ENCODE measurements at places on chromosomes 2 and 18.

DNA sequence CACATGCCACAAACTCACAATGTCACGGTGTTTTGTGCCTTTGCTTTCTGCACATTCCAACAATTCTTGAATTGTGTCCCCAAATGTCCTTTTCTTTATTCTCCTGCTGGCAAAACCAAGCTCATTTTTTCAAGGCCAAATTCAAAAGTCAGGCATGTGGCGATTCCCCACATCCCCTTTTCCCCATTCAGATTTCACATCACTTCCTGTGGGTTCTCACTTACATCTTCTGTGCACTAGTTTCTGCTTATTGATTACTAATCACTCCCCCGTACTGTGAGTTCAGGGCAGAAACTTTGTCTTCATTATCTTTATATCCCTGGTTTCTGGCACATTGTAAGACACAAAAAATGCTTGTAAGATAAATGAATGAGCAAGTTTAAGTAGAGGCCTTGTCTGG lies 69.2 kb downstream of the AP1S3 start:
- no peak for DNase-seq

DNA sequence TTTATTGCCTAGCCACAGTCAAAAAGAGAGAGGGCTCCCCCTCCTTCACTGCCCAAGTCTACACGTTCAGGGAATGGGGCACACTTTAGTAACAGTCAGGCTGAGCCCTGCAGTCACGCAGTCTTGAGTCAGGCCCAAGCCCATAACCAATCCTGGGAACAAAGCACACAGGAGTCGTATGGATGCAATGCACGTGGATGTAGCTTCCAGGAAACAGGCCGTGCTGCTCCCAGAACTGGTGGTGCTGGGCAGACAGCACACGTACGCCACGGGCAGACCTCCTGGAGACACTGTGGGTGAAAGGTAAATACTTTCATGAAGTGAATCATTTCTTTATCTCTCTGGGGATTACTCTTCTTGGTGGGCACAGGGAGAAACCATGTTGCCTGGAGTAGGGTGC lies 30.0 kb upstream of the MBP start:
- DNase-seq, result no peak

DNA sequence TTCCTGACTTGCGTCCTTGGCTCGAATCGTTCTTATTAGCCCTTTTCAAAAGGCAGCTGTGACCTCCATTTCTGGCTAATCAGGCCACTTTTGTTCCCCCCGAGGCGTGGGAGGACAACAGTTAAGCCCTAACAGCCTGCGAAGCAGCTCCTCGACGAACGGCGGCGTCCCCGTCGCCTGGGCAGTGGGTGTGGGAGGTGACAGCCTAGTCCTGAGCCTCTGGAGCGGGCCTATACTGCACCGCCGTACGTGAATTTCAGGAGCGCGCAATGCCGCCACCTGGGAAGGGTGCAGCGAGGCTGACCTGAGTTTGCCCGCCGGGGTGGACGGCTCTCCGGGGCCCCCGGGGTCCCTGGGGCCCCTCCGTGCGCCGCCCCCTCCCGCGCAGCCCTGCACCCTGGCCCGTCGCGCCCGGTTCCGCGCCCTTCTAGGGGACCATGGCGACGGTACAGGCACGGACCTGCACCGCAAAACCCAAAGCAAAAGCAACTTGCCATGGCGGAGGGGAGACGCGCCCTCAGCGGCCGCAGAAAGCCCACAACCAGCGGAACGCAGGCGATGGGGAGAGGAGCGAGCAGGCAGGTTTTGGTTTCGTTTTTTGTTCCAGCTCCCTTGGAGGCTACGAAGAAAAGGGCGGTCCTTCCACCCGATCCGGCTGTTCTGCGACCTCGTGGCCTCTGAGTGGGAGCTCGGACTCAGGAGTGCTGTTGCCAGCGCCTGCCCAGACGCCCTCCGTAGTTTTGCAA lies at the start of gene RBM43:
RBM43 (minus strand) TSS at position 633 of the 746 bp plus-strand sequence; CDS start at position 497, 136 bp downstream.
- DNase-seq, result peak; percentile 53

- DNase-seq, result no peak
These were observed 22.5 kb downstream of the CAVIN2 start for GRCh38 chr2:191824398-191824797.

DNA sequence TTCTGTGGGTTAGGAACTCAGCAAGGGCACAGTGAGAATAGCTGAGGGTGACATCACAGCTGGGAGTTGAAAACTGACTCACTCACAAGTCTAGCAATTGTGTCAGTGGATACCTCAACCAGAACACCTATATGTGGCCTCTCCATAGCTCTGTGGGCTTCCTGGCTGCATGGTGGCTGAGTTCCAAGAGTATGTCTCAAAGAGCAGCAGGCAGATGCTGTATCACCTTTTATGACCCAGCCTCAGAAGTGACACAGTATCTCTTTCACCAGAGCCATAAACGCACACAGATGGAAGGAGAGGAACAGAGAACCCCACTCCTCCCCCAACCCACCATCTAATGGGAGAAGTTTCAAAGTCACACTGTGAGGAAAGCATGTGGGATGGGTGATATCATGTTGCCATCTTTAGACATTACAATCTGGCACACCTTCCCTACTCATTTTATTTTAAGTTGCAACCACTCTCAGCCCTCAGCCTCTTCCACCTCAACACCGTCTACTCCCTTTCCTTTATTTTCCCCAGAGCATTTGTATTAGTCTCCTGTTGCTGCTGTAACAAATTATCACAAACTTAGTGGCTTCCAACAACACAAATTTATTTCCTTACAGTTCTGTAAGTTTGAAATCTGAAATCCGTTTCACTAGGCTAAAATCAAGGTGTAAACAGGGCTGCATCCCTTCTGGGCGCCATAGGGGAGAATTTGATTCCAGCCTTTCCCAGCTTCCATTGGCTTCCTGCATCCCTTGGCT lies 134.6 kb upstream of the SPATS2L start:
- DNase-seq, result no peak

DNA sequence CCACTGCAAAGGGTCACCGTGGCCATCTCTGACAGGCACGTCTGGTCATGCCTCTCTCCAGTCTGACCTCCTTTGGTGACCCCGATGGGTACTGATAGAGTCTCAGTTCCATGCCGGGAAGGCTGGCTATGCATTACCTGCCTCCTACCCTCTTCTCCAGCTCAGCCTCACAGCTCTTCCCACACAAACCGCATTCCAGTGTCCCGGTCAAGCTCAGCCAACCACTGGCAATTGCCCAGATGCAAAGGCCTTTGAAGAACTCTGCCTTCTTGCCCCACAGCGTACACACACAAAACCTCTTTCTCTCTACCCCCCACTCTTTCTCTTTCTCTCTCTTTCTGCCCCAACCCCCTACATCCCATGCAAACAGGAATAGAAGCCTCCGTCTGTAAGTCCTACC lies 37.6 kb downstream of the TMEM163 start:
- no peak for DNase-seq

- no peak for DNase-seq
These were observed 162.1 kb downstream of the UBE2E3 start for GRCh38 chr2:181142514-181142913.

- DNase-seq, result no peak
These were observed 73.6 kb downstream of the ST6GAL2 start for GRCh38 chr2:106812383-106812782.

GRCh38 chr2:117856415-117857210 lies 42.1 kb downstream of the DDX18 start:
- DNase-seq, result no peak

- DNase-seq, result no peak
These were observed 156.7 kb downstream of the FHOD3 start for GRCh38 chr18:36454245-36454644.

DNA sequence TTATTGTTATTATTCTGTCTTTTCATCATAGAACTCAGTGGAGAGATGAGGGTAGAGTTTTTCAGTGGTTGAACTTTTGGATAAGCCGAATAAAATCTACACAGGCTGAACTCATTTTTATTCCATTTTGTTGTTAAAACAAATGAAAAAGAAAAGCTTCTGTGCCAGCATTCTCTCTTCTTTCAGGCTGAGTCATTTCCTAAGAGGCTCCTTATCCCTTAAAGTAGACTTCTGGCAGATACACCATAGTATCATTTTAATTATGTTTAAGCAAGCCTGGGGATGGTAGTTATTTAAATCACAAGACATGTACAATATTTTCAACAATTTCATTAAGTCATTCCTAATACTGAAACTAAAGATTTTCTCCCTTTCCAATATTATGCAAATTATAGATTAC lies 1364.0 kb upstream of the NRXN1 start:
- no peak for DNase-seq

DNA sequence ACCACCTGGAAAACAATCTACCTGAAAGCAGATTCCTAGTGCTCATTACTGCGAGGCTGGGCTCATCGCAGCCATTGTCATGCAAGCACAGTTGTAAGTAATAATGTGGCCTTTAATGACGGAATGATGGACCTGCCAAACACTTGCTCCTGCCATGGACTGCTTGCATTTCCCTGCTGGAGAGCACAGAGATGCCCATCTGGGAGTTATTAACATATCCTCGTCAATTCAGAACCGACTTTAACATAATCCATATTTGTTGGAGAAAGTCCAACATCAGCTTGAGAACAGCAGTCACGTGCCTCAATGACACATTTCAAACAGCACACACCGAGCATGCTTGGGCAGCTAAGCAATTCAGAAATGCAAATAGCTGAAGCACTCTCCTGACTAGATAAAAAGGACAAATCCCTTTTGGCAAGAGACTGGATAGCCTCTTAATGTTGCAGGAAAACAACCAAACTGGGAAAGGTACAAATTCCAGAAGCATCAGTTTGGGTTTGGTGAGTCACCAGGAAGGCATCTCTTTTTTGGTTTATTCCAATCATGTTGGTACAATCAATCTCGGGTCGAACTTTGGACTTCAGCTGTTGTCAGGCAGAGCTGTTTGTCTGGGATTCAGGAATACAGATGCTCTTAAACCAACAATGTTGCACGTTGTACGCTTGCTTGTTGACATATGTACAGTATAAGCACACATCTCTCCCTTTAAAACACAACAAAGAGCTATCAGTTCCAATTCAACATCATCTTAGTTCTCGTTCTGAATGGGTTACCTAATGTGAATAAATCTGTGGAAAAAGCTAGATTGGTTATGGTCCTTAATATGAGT lies 395.8 kb downstream of the LNPK start:
- DNase-seq, result no peak

Data from stimulated activated CD8-positive, alpha-beta memory T cell treated with anti-CD3 and anti-CD28 coated beads, Interleukin-7, amount 100 ng/mL, for 1 hour (primary cell).